Activated T-cell treated with anti-CD3 and anti-CD28 coated beads for 1 hour (primary cell): ENCODE measurements at places on chromosomes 4 and X.

DNA sequence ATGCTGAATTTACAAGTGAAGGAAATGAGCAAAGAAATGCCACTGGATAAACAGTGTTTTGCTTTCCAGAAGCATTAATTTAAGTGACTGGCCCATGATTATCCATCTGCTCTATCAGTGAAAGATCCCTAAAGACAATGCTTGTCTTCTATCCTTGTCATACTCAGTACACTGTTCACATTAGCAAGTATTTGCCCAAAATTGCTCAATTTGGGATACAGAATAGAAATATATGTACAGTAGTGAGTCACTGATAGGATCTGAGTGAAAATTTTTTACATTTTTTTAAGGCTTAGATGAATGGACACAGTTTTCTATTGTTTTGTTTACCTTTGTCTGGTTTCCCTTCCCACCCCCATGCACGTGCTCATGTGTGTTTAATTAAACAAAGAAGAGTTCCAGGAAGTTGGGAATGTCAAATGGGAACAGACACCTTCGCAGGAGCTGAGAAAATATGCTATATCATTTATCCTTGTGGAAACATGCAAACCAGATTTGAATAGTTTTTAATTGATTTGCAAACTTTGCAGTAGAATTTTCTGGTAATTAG is 656.3 kb downstream of the RPA4 start:
- DNase-seq, result no peak

- DNase-seq, result no peak
These were observed 907.6 kb downstream of the FSTL5 start for GRCh38 chr4:161256172-161256571.

DNA sequence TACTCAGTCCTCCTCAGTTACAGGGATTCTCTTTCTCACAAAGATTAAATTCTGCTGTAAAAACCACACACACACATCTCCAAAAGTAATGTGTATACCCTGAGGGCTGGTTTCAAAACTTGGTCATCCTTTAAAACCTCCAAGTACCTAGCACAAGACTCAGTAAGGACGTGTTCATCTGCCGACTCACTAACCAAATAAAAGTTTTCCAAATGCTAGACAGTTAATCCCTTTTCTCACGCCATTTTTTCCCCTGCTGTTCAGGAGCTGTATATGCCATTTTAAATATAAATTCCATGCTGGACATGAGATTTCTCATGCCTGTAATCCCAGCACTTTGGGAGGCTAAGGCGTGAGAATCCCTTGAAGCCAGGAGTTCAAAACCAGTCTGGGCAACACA is 3.9 kb upstream of the SAT1 start:
- DNase-seq, result no peak

GRCh38 chr4:149997881-149998421 is 80.3 kb upstream of the DCLK2 start:
- no peak for DNase-seq

DNA sequence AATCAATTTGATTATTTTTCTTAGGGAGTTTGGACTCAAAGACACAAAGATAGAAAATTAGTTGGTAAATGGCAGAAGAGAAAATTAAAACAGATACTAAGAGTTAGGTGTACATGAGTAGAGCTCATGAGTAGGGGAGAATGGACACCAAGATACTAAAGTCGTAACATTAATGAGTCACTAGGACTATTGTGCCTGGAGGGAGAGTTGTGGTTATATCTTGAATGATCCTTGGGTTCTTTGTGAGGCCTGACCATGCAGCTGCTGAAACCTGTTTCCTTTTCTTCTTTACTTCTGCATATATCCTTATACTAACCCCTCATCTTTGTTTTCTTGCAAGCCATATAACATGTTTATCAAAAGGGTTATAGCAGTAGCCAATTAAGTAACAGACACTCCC is 532.8 kb downstream of the RPA4 start:
- DNase-seq, result no peak

DNA sequence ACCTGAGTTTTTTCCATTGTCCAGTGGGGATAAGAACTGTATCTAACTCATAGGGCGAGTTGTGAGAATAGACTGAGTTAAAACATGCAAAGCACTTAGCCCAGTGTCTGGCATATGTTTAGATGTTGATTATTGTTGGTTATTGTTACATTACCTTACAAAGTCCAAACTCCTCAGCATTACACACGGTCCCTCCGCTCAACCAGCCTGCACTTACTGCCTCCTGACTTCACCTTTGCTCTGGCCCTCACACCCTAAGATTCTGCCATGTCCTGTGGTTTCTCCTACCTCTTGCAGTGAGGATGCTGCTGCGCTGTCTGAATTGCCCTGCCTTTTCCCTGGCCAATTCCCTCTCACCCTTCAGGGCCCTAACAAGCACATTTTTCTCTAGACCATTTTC is 302.2 kb upstream of the GALNT7 start:
- no peak for DNase-seq

DNA sequence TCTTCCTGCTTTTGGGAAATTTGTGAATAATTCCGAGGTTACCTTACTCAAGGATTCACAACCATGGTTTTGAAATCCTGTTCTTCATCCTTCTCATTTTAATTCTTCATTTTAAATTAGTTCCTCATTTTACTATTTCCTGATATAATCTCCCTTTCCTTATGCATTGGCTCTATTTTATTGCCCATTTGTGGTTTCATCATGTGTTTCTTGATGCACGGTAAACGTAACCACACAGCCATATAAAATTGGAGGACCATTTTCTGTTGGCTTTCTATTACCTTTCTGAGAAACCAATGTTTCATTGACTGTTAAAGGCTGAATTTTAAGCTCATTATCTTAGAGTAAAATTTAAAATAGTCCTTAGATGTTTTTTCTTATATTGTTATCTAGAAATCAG is 100.3 kb upstream of the NDST4 start:
- DNase-seq, result no peak

DNA sequence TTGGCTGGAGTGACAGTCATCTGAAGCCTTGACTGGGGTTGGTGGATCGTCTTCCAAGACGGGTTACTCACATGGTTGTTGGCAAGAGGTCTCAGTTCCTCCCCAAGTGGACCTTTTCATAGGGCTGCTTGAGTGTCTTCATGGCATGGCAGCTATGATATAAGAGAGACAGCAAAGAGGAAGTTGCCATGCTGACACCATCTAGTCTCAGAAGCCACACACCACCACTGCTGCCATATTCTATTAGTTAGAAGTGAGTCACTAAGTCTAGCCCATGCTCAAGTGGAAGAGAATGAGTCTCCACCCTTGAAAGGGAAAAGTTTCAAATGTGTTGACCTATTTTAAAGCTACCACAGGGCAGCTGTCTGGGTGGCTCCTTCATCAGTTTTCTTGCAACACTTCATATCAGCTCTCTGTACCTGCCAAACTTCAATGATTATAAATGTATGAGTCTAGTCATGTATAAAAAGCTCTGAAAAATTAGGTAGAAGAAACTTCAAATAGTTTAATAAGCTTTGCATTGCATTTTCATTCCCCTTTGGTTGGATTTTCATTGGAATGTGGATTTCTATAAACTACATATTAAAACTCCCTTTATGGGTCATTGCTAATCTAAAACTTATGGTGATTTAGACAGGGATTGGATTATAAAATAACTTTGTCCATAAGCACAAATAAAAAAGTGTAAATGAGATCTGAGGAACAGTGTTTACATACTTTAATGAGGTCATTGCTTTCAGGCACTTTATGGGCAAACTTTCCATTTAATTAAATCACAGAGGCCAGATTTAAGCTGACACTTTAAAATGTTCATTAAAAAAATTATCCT is 68.0 kb upstream of the ATXN3L start:
- no peak for DNase-seq

DNA sequence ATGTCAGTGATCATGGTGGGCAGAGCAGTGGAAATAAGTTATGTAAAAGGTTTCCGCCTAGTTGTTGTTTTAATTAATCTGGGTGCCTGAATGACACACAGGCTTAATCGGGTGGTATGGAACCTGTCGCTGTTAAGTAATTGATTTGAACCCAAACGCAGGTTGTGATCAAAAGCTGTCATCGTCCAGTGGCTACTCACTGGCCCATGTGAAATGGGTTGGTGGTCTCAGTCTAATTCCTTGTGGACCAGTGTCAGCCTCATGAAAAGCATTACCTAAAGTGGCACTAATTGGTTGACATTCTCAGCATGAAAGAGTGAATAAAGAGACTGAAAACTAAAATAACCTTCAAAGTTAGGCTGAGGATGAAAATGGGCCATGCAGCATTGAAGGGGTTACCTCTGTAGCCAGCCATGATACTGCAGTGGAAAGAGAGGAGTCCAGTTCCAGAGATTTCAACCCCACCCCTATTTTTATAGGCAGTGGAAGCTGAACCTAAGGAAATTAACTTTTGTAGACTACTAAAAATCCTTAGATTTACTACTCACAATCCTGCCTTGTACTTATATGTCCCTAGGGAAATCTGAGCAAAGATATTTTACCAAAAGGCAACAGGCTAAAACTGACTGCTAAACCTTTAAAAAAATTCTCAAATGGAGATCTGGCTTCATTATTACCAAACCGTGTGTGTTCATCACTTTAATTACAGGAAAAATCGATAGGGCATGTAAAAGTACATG is 251.7 kb upstream of the TENM3 start:
- no peak for DNase-seq

GRCh38 chrX:150352581-150352980 is 10.5 kb upstream of the MAMLD1 start:
- no peak for DNase-seq

- DNase-seq, result peak; percentile 0
These were observed 536 bp upstream of the CTSO start for GRCh38 chr4:155954118-155954685.

DNA sequence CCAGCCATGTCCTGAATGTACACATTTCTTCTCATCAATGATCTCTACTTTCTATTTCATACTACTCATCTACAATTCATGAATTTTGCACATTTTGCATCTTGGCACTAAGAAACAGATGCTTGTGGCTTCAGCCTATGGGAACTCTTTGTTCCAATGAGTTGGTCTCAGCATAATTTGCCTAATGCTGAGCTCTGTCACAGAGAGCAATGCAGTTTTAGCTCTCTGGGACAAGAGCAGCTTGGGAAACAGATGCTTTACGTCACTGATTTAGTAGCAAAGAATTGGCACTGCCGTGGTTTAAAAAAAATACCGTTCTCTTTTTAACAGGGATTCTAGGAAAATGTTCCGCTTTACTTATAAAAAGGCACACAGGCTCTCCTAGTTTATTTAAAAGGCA is 162.4 kb downstream of the WDFY3 start:
- no peak for DNase-seq

DNA sequence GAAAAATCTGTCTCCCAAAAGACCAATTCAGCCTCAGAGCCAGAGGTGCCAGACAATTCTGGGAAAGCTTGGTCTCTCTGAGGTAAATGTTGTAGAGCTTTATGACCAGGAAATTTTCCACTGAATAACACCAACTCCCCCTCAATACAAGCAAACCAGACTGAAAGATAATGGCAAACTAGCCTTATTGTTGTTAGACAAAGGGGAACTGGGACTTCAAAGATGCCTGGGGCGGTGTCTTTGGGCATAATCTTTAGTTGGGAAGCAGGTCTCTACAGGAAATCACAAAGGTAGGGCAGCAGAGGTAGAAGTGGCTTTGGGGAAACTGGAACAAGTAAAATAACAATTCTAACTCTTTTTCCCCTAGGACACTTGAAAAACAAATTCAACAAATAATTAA is 12.0 kb downstream of the COL4A6 start:
- no peak for DNase-seq

- no peak for DNase-seq
These were observed 15.1 kb upstream of the FABP2 start for GRCh38 chr4:119337010-119337409.

DNA sequence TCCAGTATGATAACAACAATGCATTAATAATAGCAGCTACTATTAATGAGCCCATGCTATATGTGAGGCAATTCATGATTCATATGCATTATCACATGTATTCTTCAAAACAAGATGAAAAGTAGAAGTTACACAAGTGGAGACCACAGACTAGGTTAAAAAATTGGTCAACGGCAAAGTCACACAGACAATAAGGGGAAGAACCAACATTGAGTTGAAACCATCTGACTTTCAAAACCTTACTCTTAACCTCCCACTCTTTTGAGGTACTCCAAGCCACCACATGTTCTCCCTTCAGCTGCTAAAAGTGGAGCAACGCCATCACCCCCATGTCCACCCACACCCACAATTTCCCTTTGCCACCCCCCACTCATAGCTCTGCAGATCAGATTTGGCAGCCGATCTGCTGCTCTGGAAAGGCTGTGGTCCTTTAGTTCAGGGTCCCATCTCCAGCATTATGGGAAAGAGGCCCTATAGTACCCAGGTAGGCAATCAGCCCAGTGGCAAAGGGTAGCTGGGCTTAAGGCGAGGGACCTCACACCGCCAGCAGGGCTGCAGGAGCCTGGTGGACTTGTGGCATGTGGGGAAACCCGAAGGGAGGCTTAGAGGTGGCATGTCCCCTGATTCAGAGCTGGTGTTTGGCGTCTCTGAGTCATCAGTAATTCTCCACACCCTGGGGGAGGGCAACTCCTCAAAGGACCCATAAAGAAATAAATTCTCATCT is 33.5 kb upstream of the CYBB start:
- DNase-seq, result no peak

- no peak for DNase-seq
These were observed 5.2 kb upstream of the RPGR start for GRCh38 chrX:38332505-38332904.

DNA sequence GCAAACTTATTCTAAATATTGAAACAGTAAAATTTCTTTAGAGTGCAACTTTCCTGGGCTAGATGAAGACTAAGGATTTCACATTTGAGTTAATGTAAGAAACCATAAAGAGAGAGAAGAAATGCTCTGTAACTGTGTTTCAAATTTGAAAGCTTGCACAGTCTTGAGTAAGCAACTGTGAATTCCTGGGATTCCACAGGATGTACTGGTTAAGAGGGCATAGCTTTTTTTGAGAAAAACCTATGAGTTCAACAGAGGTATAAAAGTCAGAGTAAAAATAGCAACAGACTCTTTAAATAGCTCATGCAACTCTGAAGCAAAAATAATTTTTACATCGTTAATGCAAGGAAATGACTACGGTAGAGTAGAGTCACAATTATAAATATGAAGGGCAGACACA is 25.5 kb downstream of the ZNF330 start:
- DNase-seq, result no peak

DNA sequence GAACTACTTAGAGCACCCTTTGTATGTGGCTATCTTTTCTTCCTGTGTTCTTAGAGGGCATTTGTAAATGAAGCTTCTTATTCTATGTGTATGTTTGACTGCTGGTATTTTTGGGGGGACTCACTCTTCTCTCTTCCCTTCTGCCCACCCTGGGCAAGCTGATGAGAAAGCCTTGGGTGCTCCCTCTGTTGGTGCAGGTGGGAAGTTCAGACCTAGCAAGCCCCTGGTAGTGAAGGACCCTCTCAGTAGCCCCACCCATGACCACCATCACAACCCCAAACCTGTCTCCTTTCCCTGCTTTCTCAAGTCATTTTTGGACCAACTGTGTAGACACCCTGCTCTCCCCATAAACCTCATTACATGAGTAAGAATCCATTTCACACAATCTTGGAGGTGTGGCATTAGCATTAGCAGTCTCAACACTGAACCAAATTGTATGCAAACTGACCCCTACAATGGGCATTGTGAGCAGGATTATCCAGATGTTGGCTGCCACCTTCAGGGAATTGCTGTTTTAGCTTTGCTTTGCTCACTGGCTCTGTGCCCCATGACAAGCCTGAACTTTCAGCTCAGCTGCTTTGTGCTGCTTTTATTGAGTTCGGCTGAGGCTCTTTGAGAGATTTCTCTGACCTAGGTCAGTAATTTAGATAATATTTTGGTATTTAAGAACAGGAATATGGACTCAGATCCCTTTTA is 27.9 kb downstream of the TRIM61 start:
- no peak for DNase-seq

- DNase-seq, result no peak
These were observed 103.3 kb upstream of the LEF1 start for GRCh38 chr4:108272046-108272445.
